Stimulated activated CD8-positive, alpha-beta memory T cell treated with anti-CD3 and anti-CD28 coated beads, Interleukin-12 subunit alpha, Interleukin-12 subunit beta, amount 100 ng/mL, for 4 hours (primary cell): ENCODE measurements at places on chromosomes 1 and 21.

DNA sequence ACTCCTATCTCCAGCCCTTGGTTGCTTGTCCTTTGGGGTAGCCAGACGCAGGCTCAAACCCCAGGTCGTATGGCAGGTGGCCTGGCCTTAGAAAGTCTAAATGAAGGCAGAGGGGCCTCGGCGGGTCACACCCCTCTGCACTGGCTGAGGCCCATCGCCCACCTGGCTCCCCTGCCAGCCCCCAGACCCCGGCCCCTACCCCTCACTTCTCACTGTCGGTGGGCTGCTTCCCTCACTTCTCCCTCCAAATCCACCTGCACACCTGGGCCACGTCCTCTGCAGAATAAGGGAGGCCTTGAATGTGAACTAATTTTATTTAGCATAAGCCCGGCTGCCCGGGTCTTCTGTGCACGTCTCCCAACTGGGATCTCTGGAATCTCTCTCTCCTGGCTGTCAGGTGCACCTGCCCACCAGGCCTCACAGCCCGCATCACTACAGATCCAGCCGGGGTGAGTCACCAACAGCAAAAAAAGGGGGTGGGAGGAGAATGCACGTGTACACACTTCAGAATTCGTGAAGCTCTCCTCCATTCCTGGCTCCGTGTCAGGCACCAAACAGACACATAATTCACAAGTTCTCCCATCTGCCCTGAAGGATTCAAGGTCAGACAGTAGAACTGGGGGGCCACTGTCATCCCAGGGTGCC is 107.5 kb upstream of the SIM2 start:
- DNase-seq: no peak

GRCh38 chr1:224644553-224645154 is 28.5 kb downstream of the CNIH3 start:
- no peak for DNase-seq

DNA sequence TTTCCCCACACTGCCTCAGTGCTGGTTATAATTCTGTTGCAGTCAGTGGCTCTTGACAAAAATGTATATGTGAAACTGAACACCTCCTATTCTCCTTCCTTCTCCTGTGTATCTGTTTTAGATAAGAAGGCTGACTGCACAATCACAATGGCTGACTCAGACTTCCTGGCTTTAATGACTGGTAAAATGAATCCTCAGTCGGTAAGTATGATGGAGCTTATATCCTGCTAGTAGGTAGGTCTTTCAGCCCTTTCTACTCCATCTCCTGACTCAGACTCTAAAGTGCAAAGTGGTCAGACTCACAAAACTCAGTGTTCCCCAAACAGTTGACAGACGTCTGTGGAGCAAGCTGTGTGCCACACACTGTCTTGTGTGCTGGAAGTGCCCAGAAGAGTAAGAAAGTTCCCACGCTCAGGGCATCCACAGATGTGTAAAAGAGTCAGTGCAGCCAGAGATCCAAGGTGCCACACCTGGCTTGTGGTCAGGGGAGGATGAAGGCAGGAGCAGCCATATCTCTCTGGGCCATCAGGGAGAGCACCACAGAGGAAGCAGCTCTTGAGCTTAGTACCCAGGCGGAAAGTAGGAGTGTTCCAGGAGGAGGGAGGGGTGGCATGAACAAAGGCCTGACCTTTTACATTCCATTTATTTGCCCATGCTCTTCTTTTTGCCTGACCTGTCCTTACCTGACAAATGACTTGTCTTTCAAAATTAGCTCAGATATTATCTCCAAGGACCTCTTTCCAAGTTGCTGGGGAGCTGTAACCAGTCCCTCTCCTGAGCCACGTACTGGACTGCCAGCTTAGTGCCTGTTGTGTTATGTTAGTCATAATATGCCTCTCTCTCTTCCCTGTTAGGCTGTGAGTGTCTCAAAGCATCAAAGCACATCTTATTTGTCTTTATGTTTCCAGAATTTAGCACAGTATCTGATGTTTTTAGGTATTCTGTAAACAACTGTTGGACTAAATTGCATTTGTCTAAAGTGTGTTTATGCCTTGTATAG is 14.0 kb upstream of the PODN start:
- no peak for DNase-seq

DNA sequence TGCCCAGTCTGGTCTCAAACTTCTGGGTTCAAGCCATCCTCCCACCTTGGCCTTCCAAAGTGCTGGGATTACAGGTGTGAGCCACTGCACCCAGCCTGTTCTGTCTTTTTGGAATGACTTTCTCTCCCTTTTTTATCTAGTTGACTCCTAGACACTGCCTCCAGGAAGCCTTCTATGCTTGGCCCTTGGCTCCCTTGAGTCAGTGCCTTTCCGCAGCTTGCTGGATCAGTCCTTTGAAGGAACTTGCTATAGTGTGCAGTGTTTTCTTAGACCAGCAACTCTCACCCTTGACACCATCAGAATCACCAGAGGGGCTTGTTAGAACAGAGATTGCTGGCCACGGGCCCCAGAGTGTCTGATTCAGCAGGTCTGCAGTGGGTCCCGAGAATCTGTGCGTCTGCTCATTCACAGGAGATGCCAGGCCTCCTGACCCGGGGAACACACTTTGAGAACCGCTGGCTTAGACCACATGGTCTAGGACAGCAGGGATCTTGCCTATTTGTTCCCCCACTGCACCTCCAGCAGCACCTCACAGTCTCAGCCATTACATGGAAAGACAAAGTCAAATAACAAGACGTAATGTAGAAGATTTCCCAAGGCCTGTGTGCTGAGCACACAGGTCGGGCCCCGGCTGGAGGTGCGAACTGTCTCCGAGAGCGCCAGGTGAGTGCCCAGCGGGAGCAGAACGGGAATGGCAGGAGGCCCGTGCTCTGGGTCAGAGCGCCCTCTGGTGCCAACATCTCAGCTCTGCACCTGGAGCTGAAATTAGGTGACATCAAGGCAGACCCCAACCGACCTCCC is 27.4 kb upstream of the CTPS1 start:
- DNase-seq: peak; percentile 31

DNA sequence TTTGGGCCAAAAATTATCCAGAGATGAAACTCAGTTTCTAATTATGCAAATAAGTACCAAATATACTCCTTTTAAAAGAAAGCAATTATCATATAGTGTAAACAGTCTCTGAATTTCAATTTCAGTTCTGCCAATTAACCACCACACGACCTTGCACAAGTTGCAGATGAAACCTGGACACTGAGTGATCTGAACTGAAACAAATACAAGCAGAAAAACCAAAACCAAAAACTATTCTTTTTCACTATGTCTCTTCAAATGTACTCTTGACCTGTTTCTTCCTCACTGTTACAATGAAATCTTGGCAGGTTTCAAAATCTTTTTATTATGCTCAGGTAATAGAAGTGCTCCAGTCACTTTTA is 79.2 kb downstream of the TYW3 start:
- DNase-seq: no peak

- no peak for DNase-seq
Observed at GRCh38 chr1:245264226-245264625, 109.4 kb downstream of the KIF26B start.

DNA sequence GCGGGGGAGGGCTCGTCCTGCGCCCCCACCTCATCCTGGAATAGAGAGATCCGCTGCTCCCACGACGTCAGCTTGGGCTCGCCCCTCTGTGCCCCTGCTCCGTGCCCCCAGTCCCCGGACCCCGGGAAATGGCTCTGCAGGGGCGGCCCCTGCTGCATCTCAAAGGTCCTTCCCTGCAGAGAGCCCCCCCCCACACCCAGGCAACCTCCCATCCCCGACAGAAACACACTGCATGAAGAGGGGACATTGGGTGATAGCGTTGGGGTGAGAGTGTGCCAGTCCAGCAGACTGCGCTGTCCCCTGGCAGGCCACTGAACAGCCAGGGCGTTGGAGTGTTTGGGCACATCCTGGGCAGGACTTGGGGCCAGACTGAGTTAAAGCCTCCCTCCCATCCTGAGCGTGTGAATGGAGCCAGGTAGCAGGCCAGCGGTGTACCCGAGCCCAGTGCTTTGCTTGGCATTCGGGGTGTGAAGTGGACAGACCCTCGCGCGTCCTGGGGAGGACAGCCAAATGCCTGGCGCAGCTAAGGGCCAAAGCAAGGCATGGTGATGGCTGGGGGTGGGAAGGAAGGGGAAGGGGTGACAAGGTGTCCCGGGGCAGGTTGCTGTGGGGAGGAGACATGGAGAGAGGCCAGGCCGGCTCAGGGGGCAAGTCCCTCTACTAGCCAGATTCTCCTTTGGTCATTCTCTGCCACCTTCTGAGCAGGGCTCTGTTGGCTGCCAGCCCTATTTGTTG is 633 bp upstream of the ETNK2 start:
- no peak for DNase-seq

DNA sequence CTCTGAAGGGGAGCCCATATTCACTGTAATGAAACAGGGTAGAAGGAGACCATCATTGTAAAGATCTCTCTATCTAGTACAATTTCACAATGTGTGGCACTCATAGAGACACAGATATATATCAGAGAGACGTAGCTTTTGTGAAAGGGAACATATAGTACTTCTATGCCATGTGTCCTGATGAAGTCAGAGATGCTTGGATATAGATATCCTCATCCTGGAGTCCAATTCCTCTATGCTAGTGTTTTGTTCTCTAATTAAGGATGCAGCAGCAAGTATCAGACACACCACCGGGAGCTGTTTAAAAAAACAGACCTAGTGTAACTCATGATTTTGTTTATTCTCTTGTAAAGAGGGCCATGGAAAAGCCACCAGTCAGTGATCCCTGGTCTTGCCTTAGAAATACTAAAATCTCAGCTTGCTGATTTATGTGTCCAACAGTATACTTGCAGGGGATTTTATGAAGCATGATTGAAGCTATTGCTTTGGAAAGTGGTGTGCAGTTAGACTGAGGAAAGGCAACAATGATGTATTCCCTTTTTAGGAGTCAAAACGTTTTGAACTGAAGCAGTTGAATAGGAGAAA is 2.5 kb downstream of the NCAM2 start:
- DNase-seq: no peak

DNA sequence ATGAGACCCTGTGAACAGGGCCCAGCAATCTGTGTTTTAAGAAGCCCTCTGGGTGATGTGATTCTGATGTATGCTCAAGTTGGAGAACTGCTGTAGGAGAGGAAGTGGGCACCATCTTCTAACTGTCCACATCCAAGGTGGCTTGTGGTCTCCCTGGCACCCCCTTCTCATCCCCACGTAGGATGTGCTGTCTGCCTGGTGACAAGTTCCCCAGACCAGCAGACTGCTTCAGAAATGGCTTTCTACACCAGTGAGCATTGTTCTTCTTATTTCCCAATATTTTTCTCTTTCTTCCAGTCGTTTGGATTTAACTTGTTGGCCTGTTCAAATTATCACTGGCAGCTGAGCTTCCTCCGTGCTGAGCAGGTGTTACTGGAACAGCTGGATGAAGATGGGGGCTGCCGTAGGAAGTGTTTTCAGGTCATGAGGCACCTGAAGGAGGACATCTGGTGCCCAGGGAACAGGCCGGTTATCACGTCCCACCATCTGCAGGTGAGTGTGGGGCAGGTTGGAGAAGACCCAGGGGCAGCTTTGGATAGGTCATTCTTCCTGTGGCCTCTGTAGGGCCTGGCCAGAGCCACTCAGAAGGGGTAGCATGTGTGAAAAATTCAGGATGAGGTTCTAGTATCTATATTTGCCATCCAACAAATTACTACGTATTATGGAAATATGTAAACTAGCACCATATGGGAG is 16.8 kb downstream of the MAB21L3 start:
- no peak for DNase-seq

DNA sequence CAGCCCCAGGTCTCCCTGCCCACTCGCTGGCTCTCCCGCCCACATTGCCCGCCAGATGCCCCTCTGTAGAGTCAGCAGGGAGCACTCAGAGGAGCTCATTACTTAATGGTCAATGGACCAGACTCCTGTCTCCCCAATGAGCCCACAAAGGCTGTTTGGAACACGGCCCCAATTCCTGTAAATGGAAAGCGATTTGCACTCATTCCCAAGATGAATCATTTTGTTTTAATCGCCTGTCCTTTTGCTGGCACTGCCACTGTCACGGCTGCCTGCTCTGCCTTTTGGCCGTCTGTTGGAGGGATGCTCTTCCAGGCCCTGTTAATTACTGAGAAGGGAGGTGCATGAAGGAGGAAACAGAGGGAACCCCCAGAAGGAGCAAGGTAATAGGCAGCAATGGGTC is 44.8 kb upstream of the ATP2B4 start:
- no peak for DNase-seq

DNA sequence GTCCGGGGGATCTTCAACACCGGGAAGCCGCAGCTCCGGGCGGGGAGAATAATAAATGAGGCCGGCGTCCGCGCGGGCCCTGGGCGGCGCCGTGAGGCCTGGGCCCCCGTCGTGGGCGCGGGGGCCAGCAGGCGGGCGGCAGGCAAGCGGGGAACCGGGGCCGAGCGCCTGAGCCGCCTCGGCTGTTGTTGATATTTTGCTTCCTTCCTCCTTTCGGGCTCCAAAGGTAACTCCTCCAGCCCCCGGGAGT is at the start of gene MEF2D:
TSS of gene MEF2D (minus strand) at position 233 of the 250 bp plus-strand sequence. CDS start 17,483 bp downstream, outside the sequence.
- DNase-seq: no peak

GRCh38 chr1:31548534-31548906 is 27.8 kb upstream of the TINAGL1 start:
- no peak for DNase-seq

DNA sequence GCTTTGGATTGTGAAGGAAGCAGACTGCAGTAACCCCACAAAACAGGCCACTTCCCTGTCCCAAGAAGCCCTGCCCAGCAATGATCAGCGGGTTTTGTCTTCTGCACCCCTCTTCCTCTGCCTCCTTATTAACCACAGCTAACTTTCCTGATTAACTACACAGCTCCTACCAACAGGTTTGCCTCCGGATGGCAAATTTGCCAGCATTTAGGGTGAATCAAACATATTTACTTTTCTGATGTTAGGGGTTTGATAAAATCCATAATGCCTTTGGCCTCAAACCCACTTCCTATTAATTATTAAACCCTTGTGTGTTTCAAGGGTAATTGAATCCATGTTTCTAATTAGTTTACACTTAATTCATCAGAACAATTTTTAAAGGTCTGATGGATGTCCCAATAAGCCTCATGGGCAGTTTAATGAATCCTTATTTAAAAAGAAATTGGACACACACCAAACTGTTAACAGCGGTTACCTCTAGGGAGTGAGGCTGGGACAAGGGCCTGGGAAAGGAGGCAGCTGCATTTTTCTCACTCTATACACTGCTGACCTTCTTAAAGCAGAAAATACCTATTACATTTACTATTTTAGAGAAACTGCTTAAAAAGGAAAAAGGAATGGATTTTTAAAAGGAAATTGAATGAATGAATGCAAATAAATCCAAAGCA is 91.9 kb downstream of the CSMD2 start:
- no peak for DNase-seq

DNA sequence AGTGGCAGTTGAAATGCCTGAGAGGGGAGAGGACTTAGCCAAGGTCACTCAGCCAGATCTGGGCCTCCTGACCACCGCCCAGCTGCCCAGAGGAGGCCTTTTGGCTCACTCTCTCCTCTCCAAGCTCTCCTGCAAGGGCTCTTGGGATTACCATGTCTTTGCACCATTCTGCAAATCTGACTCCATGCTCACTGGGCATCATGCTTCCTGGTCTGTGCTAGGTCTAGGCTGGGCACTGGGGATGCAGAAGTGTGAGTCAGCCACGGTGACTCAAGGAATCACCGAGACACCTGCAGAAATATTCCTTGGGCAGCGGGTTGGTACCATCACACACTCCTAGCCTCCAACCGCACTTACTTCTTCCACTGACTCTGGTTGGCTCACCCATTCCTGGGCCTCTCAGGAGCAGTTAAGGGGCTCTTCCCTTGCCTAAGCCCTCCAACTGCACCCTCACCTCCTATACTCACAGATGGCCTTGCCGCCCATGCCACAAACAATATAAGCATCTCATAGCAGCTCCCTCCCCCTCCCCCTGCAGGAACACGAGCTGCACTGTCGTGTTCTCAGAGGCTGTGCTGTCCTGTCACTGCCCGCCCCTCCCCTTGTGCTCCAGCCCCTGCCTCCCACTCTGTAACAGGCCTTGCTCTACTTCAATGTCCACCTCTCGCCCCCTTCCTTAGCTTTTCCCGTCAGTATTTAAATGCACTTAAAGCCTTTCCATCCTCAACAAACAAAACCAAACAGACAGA is 34.8 kb downstream of the CDCP2 start:
- no peak for DNase-seq
